ENCODE measurements at places on chromosomes 2 and 18. TPM values are rescaled to one million over a fixed set of nuclear protein-coding genes. Genes with fewer than 3 reads are reported as not detected.
A peak's percentile ranks its signal among the peaks of the same experiment; 100 is the strongest.

GRCh38 chr2:2641541-2642410, 310.7 kb upstream of the MYT1L start:
- no peak for DNase-seq

DNA sequence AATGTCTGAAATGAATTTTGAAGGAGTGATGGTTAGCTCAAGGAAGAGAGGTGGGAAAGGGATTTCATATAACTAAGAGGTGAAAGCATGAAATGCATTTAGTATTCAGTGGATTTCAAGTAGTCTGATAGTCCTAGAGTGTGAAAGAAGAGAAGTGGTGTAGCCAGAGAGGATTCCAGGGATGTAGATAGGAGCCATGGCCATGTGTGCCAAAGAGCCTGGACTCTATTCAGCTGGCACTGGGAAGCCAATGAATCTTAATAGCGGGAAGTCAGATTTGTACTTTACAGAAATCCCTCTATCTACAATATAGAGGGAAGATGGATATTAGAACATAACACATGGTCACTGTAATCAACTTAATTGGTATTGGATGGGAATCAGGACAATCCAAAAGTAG, 8.3 kb upstream of the BOLL start:
- DNase-seq: no peak

DNA sequence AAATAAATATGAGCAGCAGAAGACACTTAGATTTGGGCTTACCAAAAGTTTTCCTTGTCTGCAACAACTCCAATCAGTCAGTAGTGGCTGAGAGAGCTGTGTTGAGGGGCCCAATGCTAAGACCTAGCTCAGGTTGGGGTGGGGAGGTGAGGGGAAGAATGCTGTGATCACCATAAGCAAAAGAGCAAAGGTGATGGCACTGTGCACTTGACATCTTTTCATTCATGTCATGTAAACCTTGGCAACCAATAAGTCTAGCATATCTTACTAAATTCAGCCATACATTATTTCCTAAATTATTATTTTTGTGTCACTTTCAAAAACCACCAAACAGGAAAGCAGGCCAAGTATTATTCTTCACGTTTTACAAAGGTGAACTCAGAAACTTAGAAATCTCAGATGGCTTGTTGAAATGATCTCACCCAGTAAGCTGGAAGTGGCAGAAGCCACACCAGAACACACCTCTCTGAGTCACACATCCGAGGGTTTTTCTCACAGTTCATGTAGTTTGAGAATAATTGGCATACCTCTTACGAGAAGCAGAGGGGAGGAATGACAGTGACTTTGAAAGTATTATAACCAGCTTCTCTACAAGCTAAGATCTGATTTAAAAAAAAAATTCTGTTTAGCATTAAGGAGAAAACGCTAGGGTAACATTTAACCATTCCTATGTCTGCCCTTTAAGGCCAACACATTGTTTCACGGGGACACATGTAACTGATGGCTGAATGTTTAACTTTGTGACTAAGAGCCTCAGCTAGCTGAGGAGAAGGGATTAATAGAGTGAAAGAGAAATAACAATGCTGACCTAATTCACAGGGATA, 43.3 kb upstream of the SETBP1 start:
- DNase-seq: peak; percentile 74

GRCh38 chr2:167929484-167929883, 317.9 kb downstream of the STK39 start:
- DNase-seq: no peak

DNA sequence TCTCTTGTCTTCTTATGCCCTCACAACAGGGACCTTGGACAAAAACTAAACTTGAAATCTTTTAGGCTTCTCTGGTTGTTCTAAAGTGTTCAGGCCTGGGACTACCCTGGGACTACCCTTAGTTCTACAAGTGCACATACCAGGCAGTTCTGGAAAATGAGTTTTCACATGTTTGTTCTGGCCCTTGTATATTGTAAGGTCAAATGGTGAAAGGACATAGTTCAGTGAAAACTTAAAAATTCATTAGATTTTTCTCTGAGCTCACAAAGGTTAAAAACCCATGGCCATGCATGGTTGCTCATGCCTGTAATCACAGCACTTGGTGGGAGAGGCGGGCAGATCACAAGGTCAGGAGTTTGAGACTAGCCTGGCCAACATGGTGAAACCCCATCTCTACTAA, 875.5 kb upstream of the FAM98A start:
- no peak for DNase-seq

- no peak for DNase-seq
These were observed 224.4 kb upstream of the SMAD2 start for GRCh38 chr18:48154828-48155227.

GRCh38 chr18:74862094-74862493, 264.4 kb downstream of the ZNF407 start:
- no peak for DNase-seq

- no peak for DNase-seq
These were observed 35.0 kb downstream of the SUMO1 start for GRCh38 chr2:202203348-202203747.

- DNase-seq: peak; percentile 88
These were observed 132.0 kb upstream of the CCDC195 start for GRCh38 chr2:224847961-224848850.

GRCh38 chr2:223222397-223222796, 170.4 kb downstream of the KCNE4 start:
- DNase-seq: peak; percentile 31

GRCh38 chr2:240397924-240398645, 37.4 kb upstream of the GPC1 start:
- no peak for DNase-seq

DNA sequence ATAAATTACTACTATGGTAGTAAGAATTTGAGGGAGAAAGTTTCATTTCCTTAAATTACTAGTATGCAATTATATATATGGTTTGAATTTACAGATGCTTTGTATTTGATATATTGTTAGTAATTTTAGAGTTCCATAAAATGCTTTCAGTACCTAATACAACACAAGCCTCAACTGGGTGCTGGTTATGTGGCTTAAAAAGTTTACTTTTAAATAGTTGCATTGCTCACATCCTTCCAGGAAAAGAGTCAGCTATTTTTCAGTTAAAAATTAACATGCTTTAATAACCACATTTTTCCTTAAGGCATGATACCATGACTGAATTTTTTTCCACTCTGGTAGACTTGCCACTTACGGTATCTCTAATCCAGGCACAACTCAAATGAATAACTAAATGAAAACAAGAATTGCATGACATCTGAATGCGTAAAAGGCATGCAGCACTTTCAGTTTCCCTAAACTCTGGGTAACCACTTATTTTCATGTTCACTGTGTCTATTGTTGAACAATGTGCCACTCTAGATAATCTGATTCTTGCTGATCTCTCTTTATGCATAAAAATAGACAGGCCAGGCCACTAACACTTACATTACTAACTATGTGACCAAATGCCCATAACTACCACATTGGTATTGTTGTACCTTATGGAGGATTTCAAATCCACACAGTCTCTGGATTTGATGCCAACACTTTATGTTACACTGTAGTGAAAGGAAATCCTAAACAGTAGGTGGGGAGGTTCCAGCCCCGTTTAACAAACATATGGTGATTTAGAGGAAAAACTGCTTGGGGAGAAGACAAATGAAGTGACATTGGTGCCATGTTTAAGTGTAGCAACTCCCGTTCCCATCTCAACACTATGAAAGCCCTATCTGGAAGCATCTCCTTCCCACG, 35.5 kb upstream of the SLC35F5 start:
- peak; percentile 38 for DNase-seq

- DNase-seq: no peak
These were observed 586.5 kb upstream of the NXPH2 start for GRCh38 chr2:139366681-139367080.

- DNase-seq: peak; percentile 16
These were observed 99.7 kb downstream of the RND3 start for GRCh38 chr2:150387586-150388288.

- DNase-seq: no peak
These were observed 165.5 kb downstream of the L3MBTL4 start for GRCh38 chr18:6249170-6249569.

DNA sequence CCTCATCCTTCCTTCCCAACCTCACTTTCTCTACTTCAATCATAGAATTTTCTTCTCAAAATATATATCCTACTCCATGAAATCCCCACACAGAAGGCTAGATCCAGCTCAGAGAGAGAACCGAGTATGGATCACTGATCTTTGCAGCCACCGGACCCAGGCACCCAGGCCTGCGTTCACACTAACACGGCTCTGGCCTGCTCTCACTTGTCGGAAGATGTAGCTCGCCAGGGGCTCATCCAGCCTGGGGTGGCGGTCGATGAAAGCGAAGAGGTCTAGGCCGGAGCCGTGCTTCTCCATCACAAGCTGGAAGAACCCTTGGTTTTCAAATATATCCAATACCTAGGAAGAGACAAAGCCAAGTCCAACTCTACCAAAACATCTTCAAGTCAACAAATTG, 12.7 kb upstream of the MTERF4 start:
- no peak for DNase-seq

DNA sequence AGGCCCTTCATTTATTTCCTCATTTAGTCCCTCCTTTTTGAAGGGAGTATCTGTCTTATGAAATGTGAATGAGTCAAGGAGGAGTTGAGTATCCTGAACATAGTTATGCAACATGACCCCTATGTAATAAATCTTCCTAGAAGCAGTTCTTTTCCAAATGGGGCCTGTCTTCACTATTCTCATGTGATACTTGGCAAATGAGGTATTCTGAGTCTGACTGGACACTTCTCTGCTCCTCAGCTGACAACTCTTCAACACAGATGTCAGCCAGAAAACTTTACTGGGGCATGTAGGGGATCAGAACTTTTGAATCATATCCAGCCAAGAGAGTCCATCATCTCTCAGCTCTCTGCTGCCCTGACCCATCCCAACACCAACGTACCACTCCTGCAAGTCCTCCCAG, 291.6 kb downstream of the ZNF385B start:
- peak; percentile 46 for DNase-seq

REG3G gene
- not detected for total RNA-seq

CCDC121 gene
- total RNA-seq: 1.2 TPM

ADAM23 gene
- total RNA-seq: 13.9 TPM

TMEM178A gene
- total RNA-seq: 28.7 TPM

CFAP53 gene
- total RNA-seq: 0.46 TPM

IL1F10 gene
- total RNA-seq: not detected

NMUR1 gene
- total RNA-seq: not detected
